ENCODE measurements at places on chromosomes 4 and X. TPM values are rescaled to one million over a fixed set of nuclear protein-coding genes. Genes with fewer than 3 reads are reported as not detected.

PF4V1 gene
- not detected for total RNA-seq

DNA sequence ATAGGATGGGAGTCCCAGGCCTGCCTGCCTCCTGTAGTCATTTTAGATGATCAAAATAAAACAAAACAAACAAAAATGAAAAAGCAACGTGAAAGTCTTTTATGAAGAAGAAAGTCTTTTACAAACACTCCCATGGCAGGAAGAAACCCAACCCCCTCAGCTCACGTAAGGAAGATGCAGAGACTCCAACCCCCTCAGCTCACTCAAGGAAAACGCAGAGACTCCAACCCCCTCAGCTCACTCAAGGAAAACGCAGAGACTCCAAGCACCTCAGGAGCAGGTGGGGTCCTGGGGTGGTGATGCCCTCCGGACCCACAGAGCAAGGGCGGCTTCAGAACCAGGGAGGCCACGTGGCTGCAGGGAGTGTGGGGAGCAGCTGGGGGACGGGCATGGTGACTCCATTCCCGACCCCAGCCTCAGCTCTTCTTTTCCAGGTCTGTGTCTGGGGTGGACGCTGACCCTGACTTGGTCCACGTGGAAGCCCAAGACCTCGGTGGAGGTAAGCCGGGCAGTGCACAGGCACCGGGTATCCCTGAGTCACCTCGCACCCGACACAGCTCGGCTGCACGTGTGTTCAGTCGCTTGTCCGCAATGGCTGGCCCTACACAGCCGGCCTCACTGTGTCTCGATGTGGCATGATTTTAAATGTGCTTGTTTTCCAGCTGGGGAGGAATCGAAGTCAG is 226.5 kb upstream of the PSAPL1 start:
- peaks cover 6% of the 10 kb centered on the region for H3K4me1 ChIP-seq
- no peaks in the 10 kb centered on the region for H3K36me3 ChIP-seq
- no peak overlapping the region for H3K27ac ChIP-seq
- no peak for DNase-seq
- no peaks in the 10 kb centered on the region for H3K27me3 ChIP-seq

NPY2R gene
- total RNA-seq = 0.34 TPM

GRCh38 chr4:75102787-75103085 is 169.8 kb downstream of the PARM1 start:
- no peaks in the 10 kb centered on the region for H3K4me1 ChIP-seq
- DNase-seq = no peak
- H3K36me3 ChIP-seq = no peaks in the 10 kb centered on the region
- H3K27ac ChIP-seq = no peak overlapping the region
- H3K27me3 ChIP-seq = no peaks in the 10 kb centered on the region

DNA sequence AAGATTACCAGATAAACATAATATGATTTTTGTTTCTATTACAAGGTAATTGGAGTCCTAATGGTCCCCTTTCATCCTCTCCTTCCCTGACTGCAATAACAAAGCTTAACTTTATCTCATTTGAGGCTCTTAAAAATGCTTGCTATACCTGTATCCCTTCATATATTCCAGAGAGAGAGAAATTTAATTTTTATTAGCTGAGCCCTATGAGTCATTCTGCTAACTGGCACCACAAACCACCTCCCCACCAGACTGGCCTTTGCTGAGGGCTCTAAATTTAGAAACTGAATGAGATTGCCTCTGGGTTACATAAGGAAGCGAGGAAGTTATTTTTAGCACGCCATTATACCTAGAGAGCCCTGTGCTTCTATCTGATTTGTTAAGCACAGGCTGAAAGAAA is 27.4 kb downstream of the CBLL2 start:
- no peak overlapping the region for H3K4me3 ChIP-seq
- H3K4me1 ChIP-seq = no peaks in the 10 kb centered on the region
- DNase-seq = no peak
- no peaks in the 10 kb centered on the region for H3K27me3 ChIP-seq
- no peak overlapping the region for H3K27ac ChIP-seq
- no peaks in the 10 kb centered on the region for H3K36me3 ChIP-seq
